ENCODE measurements at places on chromosomes 5 and 9.

DNA sequence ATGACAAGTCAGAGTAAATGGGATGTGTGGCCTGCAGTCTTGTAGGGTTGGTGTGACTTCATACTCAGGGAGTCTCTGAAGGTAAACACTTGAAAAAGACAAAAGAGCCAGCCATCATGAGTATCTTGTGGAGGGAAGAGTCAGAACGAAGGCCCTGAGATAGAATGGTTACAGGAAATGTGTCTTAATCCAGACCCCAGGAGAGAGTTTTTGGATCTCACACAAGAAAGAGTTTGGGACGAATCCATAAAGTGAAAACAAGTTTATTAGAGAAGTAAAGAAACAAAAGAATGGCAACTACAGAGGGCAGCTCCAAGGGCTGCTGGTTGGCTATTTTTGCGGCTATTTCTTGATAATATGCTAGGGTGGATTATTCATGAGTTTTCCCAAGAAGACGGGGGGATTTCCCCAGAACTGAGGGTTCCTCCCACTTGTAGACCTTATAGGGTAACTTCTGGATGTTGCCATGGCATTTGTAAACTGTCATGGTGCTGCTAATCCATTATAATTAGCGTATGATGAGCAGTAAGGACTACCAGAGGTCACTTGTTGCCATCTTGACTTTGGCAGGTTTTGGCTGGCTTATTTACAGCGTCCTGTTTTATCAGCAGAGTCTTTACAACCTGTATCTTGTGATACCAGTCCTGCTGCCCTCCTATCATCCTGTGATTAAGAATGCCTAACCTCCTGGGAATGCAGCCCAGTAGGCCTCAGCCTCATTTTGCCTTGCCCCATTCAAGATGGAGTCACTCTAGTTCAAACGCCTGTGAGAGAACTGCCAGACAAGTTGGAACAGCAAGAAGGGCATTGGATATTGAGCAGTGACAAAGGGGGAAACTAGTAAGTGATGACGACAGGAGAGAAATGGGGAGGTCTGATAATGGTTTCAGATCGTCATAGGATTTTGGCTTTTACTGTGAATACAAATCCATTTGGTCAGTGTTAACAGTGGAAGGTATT is 34.0 kb downstream of the MTRR start:
- DNase-seq: no peak

- DNase-seq: no peak
These were observed 52.5 kb downstream of the PTBP3 start for GRCh38 chr9:112280904-112281303.

DNA sequence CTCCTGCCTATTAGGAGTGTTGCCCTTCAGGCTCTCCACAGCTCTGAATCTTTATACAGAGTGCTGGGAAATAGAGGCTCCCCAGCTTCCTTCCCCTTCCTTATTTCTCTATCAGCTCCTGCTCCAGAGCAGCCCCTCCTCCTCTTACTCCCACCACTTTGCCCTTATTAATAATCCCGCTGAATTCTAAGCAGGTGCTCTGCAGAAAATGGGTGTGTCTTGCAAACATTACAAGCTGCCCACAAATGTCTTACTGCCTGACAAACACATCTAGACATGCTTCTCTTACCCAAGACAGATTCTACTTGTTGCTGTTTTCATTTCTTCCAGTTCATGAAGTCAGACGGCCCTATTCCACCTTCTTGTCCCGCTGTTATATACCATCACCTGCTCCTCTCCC is 6.4 kb downstream of the PHF24 start:
- no peak for DNase-seq

GRCh38 chr9:87263291-87263690 is 234.4 kb upstream of the DAPK1 start:
- DNase-seq: no peak

- DNase-seq: no peak
These were observed 246.4 kb downstream of the SMARCA2 start for GRCh38 chr9:2261421-2262103.

DNA sequence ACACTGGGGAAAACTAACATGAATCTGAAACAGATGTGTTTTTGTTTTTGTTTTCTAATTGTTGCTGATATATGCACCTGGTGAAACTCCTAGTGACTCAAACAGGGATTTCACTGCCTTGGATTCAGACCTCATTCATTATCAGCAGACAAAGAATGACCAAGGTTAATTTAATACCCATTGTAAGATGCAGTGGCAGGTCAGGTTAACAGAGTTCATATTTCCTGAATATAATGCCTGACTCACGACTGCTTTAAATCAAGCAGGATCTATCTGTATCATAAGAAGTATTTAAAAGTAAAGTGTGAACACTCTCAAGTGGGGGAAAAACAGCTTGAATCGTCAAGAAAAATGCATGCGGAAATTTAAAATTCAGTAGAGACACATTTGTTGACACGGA is 5.5 kb downstream of the JAKMIP2 start:
- DNase-seq: no peak

Measured in activated CD8-positive, alpha-beta memory T cell treated with anti-CD3 and anti-CD28 coated beads for 24 hours (primary cell).